ENCODE measurements at places on chromosomes 3 and 15.

GRCh38 chr3:188239035-188239434, 85.1 kb downstream of the LPP start:
- DNase-seq: no peak

DNA sequence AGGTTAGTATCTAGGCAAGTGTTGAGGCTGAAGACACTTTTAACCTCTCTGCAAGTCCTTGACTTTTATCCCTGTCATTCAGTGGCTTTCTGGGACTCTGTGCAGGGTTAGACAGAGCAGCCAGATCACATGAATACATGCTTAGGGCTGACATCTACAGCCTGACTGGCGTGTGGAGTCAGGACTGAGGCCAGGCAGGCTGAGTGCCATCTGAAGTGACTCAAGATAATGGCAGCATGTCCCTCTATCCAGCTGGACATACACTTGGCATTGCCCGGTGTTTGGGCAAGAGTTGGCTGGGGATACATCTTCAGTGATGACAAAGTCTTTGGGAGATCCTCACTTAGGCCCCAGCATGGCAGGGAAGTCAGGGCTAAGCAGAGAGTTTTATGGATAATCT, 22.4 kb downstream of the DUOX2 start:
- no peak for DNase-seq

GRCh38 chr3:32410367-32411246, 19.0 kb downstream of the CMTM7 start:
- DNase-seq: no peak

DNA sequence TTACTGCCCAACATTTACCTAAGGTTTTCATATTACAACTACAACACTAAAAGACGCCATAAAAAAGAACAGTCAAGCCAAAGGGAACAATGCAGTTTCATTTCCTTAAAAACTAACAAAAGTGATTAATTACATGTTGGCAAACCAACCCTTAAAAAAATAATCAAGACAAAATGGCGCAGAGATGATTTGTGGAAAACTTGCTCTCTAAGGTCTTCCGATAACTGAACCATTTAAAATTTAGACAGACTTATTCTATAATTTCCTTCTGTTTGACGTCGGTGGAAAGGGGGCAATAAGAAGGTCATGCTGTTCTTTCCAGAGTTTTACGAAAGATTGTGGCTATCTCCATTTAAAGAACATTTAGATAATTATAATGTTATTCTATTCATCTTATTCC, 87.6 kb downstream of the RYK start:
- DNase-seq: no peak

GRCh38 chr3:88936831-88937230, 170.6 kb upstream of the EPHA3 start:
- no peak for DNase-seq

DNA sequence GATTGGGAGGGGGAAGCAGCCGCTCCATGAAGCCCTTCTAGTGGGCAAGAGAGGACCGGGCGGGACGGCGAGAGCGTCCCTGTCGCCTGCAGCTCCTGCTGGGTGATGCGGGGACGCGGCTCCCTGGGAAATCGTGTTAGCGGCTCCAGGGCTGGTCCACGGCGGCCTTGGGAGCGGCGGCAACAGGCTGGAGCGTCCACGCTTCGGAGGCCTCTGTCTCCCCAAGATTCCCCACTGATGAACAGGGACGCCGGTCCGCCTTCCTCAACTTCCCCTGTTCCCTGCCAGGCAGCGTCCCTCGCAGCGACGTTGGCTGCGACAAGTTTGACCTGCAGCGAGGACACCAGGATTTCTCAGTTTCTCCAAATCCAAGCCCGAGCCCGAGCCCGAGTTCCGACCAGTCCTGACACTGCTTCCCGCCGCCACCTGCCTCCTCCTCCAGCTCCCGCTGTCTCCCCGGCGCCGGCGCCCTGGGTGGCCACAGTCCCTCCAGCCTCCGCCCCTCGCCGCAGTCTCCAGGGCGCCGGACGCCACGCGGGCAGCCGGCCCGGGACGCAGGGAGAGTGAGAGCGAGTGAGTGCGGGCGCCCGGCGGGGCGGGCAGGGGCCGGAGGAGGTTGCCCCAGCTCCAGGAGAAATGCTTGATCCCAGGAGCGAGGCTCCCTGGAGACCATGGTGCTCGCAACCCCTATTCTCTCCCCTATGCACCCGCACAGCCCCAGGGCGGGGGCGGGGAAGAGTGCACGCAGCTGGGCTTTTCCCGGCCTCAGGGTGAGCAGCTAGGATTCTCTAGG, 78.1 kb upstream of the RNF7 start:
- DNase-seq: no peak

GRCh38 chr3:67382536-67382935, 271.9 kb downstream of the SUCLG2 start:
- DNase-seq: no peak

- DNase-seq: no peak
Measured at GRCh38 chr15:35271371-35272043, 186.4 kb upstream of the NANOGP8 start.

DNA sequence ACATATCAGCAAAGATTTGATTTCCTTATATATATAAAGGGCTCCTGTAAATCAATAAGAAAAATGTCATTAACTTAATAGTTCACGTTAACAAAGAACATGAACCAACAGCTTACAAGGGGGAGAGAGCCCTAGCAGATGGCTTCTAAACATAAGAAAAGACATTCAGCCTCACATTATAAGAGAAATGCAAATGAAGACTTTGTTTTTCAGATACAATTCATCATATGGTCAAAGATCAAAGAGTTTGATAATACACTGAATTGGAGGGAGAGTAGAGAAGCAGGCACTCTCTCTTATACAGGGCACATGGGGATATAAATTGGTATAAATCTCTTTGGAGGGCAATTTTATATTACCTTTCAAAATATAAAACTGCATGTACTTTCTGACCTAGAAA, 21.1 kb downstream of the RBP2 start:
- no peak for DNase-seq

GRCh38 chr3:149781741-149782140, 10.6 kb downstream of the ANKUB1 start:
- no peak for DNase-seq

DNA sequence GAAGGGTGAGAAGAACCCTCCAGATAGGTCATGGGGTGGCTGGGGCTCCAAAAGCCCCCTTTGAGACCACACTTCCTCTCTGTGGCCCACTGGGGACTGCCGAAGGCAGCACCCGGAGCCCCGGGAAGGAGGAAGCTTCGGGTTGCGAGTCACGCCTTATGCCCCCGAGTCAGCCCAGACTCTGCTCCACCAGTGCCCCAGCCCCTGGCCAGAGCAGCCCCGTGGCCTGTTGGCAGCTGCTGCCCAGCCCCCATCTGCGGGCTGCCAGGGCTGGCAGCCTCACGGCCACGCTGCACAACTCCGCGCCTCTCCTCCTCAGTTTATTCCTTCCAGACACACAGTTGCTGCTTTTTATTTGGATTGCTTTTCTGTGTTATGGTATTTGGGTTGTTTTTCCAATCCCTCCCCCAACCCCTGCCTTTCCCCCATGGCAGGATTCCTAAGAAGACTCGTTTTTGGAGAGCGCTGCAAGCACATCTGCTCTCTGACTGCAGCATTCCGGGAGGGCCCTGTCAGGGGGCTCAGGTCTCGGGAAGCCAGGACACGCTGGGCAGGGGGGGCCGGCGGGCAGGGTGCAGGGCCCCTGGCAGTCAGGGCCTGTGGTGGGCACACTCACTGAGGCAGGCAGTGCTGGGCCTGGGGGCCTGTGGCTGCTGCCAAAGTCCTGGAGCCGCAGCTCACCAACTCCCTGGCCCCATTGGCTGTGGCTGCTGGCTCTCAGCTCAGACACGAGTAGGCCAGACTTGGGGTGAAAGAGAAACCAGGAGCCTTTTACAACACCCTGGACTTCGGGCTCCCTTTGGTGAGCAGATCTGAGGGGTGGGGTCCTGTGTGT, 20.2 kb downstream of the MAGEF1 start:
- DNase-seq: no peak

GRCh38 chr15:90571063-90571541, 41.4 kb downstream of the CRTC3 start:
- DNase-seq: no peak

GRCh38 chr15:56778761-56779160, 45.5 kb upstream of the ZNF280D start:
- DNase-seq: no peak

GRCh38 chr15:81133782-81134461, at the start of gene CFAP161:
TSS of gene CFAP161 (plus strand) at chr15:81134270. CDS start at chr15:81134330, 60 bp downstream.
- DNase-seq: no peak

- no peak for DNase-seq
Measured at GRCh38 chr3:5197470-5198312, 10.2 kb downstream of the EDEM1 start.

GRCh38 chr3:170600005-170600624, 14.2 kb upstream of the SLC7A14 start:
- DNase-seq: no peak

- peak; percentile 75 for DNase-seq
Measured at GRCh38 chr15:89057506-89058133, 30.6 kb upstream of the ABHD2 start.

- no peak for DNase-seq
Measured at GRCh38 chr3:152084441-152085158, 184.1 kb upstream of the MBNL1 start.

- no peak for DNase-seq
Measured at GRCh38 chr3:139309061-139309591, 34.7 kb upstream of the MRPS22 start.

DNA sequence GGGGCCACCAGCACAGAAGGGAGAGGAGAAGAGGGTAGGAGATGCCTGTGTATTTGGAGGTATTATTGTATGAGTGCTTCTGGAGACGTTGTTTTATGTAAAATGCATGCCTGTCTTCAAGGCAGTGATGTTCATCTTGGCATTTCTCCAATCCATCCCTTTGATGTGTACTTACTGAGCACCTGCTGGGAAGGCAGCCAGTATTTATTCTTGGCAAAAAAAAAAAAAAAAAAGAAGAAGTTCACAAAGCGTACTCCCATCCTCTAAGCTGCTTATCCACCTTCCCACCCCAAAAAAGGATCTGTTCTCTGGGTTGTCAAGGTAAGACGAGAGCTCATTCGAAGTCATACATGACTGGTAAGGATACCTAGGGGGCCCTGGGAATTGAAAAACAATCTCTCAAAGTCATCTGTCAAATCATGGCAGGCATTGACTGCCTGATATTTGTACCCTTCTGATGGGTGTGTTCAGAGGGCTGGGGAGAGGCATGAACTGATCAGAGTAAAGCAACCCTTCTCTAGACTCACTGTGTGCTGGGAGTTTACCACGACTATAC, 30.0 kb upstream of the SLC6A1 start:
- no peak for DNase-seq

GRCh38 chr3:114816052-114816451, 331.0 kb downstream of the ZBTB20 start:
- DNase-seq: no peak

DNA sequence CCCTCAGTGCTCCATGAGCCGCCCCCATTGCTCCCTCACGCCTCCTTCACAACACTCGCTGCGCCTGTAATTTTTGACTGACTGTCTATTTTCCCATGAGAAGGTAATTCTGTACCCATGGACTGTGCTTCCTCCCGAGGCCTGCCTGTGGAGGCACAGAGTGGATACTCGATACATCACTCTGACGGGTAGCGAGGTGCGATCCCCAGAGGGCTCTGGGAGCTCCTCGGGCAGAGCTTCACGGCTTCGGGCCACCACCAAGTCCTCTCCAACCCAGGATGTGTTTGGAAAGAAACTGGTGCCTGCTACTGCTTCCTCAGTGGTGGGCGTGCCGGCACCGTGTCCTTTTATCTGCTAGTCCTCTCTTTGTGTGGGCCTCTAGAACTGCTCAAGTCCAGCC, 108.6 kb upstream of the DLG1 start:
- no peak for DNase-seq

DNA sequence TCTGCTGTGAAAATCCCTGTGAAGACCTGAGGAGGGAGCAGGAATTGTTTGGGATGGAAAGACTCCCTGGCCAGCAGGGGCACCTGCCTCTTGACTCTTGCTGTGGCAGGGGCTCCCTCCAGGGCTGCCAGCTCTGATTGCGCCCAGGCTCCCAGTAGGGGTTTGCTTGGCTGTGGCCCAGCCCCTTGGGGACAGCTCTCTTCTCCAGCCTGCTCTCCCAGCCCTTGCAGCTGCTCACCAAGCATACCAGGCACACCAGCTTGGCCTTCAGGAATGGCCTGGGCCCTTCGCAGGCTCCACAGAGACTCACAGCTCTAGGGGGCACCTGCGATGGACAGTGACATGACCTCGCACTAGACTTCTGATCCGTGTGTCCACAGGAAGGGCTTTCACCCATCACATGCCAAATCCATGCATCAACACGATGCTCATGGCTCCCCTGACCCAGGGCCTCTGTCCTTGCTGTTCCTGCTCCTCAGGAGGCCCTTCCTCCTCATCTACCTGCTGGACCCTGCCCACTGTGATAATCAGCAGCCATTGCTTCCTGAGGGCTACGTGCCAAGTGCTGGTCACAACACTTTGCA, 61.8 kb downstream of the SCN5A start:
- DNase-seq: no peak

- no peak for DNase-seq
Measured at GRCh38 chr3:54262541-54262940, 140.2 kb downstream of the CACNA2D3 start.

GRCh38 chr3:136772709-136773108, 20.5 kb upstream of the STAG1 start:
- no peak for DNase-seq

DNA sequence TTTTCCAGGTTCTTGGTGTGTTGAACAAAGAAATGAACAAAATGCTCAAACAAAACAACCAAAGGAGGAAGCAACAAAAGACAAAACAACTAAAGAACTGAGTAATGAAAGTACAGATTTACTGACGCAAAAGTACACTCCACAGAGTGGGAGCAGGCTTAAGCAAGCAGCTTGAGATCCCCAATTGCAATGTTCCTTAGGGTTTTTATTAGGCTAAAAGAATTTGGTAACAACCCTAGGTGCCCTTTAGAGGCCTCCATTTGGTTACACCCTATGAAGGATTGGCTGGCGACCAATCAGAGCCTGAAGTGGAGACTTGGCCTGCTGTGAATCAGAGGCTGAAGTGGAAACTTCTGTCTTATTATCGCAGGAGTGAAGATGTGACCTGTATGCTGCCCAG, 243.4 kb upstream of the ATP10A start:
- DNase-seq: no peak

DNA sequence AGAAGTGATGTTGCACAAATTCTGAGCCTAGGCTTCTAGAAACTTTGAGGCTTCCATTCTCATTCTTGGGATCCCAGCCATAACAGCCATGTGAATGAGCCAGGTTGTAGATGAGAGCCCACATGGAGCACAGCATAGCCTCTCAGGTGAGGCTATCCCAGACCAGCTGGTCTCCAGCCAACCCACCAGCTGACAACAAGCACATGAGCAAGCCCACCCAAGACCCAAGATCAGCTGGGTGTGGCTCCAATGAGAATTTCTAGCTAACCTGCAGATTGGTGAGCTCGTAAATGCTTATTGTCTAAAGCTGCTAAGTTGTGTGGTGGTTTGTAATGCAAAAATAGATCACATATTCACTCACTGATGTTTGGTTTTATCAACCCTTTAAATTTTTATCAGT, 14.4 kb downstream of the KY start:
- DNase-seq: no peak

DNA sequence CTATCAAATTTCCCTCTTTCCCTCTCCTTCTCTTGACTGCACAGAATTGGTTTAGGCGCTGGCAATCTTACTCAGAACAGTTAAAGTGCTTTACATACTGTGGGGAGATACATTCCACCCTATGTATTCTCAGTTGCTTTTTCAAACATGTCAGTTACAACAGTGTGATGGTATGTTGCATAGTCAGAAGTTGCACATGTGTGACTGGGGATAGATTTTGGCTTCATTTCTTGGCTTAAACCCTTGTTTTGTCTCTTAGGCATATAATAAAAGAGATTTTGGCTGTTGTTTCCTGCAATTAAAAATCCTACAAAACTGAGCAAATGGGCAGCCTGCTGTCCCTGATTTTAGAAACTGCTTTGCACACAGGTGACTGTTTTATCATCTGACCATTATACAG, 86.7 kb downstream of the PIK3R4 start:
- no peak for DNase-seq
